ENCODE measurements at places on chromosomes 4 and X.

GRCh38 chr4:12933760-12934221 lies 550.3 kb downstream of the RAB28 start:
- DNase-seq: no peak

DNA sequence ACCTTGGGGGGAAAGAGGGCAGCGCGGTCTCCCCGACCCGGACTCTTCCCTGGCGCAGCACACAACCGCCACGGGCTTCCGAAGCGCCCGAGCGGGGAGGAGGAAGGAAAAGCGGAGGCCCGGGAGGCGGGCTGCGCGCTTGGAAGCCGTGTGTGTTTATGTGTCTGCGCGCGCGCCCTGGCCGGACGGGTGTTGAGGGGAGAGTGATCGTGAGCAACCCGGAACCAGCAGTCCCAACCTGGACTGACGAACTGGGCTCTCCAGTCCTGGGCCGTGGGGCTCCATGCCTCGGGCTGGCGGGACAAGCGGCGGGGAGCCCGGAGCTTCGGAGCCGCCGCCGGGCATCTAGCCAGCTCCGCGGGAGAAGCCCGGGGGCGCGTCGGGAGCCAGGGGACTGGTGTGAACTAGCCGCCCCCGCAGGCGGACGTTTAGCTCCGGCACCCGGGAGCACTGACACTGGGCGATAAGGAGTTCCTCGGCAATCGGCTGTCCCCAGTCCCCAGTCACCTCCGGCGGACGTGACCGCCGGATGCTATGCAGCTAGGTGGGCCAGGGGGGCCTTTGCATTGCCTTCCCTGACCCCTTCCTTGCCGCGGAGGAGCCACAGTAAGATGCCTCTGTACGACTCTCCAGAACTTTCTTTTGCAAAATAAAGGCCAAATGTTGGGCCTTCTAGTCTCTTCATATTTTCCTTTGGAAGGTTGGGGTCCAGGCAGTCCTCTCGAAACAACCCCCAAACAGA lies 74.8 kb upstream of the BCOR start:
- DNase-seq: no peak

- no peak for DNase-seq
Observed at GRCh38 chr4:165461159-165461821, 82.5 kb downstream of the CPE start.

DNA sequence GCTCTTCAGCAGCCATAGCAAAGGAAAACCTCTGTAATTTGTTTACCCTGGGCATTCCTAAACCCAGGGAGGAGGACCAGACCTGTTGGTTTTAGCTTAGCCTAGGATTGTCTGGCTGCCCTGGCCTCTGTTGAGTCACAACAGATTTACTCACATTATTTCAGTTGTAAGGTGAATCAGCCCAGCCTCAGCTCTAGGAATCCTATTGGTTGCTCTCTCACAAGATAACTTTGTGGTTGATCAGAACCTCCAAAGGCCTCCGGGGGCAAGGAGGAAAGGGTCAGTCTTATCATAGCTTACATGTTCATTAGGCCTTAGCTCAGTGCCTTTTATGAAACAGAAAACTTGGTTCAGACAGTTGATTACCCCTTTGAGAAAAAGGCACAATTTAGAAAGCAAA lies 41.0 kb downstream of the PDK3 start:
- no peak for DNase-seq

GRCh38 chr4:159343116-159343515 lies 240.2 kb downstream of the RAPGEF2 start:
- DNase-seq: no peak

DNA sequence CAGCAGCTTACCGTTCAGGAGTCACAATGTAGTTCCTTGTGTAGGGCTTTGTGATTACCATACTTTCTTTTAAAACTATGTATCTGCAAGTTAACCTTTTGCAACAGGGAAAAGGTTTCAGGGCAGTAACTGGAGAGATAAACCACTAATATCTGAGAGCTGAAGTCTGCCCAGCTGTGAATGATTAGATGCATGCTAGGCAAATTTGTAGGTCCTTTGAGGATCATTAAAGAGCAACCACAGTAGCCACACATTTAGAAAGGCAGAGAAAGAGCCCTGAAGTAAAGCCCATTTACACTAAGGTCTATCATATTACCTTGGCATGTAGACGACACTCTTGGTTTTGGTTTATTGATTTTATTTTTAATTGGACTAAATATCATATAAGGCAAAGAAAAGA lies 60.0 kb downstream of the ATP8A1 start:
- DNase-seq: peak; percentile 26

- DNase-seq: no peak
Observed at GRCh38 chr4:16035843-16036242, 48.0 kb downstream of the PROM1 start.

DNA sequence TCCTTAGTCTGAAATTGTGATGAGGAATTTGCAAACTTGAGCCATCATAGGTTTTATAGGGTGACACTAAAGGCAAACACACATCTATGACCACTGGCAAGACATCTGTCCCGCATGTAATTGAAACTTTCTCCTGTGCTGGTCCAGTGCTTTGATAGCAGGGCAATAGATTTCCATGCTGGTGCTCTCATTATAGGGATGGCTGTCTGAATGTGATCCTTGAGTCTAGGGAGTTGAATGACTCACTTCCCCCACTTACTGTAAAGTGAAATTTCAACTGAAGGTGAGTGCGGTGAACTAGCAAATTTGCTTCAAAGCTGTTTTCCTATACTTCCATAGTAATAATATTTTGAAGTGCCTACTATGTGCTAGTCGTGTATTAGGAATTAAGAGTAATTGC lies 1630.0 kb downstream of the STIM2 start:
- DNase-seq: no peak

DNA sequence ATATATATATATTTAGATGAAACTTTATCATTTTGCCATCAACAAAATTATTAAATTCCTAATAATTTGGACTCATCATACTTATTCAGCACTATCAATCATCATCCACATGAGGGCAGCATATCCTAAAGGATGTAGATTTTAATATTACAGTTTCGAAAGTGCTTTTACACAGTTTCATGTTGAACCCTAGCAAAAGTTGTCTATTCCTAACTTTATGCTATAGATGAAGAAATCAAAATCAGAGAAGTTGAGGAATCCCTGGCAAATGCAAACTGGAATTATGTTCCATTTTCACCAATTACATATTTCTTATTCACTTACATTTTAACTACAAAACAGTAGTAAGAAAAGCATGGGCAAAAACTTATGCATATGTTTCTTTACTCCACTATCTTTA lies 36.6 kb upstream of the UGT2A1 start:
- DNase-seq: no peak

GRCh38 chr4:108171339-108172230 lies 2.9 kb upstream of the LEF1 start:
- DNase-seq: no peak

GRCh38 chr4:73735231-73735630 lies 5.1 kb upstream of the CXCL8 start:
- no peak for DNase-seq

GRCh38 chr4:139651282-139652194 lies 14.1 kb upstream of the MGST2 start:
- peak; percentile 23 for DNase-seq

DNA sequence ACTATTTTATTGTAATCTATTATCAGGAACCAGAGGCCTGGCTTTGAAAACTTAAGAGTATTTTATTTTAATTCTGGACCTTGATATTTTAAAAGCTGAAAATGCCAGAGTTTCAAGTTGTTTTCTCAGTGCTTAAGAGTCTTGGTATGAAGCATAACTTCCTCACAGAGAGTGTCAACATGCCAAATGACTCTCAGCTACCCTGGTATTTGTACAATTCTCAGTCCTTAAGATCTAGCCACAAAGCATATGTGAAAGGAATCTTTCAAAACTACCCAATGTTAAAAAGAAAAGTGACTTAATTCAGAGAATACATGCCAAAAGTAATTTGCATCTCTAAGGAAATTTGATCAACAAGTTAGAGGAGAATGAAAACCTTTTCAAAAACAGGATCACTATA lies 171.9 kb downstream of the DKK2 start:
- no peak for DNase-seq

DNA sequence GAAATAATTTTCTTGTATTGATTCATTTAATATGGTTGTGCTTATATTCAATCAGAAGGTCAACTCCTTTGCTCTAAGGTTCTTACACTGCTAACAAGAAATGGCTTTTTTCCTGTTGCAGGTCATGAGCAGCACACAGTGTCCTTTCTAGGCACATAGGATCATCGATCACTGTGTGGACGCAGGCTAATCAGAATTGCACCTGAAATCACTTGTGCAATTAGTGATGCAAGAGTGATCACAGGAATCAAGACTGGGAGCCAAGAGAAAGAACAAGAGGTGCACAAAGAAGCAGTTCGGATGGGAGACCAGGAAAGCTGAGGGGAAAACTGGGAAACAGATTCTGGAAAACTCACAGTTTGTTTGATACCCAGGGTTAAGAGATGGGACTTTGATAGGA lies 21.1 kb downstream of the TDO2 start:
- no peak for DNase-seq

GRCh38 chr4:41189076-41189475 lies 25.3 kb downstream of the APBB2 start:
- DNase-seq: no peak

DNA sequence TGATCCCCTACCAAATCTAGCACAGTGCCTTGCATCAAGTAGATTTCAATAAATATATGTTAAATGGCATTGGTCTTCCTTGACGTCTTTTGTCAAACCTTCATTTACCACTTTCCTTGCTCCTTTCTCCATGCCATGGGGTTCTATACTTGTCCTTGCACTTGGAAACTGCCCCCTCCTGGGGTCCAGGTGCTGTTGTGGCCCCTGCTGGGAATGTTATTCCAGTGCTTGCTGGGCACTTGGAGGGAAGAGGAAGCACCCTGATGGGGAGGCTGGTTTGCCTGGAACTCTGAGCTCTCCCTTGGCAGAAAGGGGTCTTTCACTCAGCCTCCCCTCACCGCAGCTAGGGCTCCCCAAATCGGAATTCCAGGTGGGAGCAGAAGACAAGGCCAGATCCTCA lies 18.9 kb downstream of the ZNF275 start:
- DNase-seq: no peak

- DNase-seq: no peak
Observed at GRCh38 chrX:3124031-3124430, 82.8 kb downstream of the ARSF start.

DNA sequence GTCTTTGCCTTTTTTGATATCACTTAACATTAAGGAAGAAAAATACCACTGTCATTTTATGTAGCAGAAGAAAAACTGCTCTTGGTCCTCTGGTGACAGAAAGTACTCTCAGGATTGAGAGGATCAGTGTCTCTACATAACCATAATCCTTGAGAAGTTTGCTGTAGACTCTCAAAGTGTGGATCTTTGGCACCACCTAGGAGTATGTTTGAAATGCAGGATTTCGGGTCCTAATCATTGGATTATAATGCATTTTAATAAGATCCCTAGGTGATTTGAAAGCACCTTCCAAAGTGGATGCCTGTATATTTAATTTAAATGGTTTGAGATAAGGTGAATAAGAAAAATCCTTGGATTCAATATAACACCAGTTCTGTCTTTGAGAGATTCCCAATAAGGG lies 23.2 kb downstream of the MOB1B start:
- no peak for DNase-seq

DNA sequence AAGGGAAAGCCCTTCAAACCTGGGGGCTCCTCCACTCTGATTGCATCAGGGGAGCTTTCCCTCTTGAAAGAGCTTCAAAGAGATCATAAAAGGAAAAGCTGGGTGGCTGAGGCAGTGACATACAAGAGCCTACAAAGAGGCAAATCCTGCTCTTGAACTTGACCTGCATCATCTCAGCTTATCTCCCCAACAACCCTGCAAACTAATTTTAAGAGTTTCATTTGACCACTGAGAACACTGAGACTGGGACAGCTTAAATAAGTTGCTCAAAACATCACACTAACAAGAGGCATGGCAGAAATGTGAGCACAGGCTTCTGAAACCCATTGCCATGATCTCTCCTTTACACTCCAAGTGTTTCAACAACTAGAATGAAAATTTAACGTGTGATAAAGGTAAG lies 101.6 kb upstream of the PPARGC1A start:
- no peak for DNase-seq

GRCh38 chr4:127782025-127782274 lies 172 bp upstream of the HSPA4L start:
- peak; percentile 66 for DNase-seq

- DNase-seq: no peak
Observed at GRCh38 chrX:96838537-96838936, 45.2 kb upstream of the RPA4 start.

DNA sequence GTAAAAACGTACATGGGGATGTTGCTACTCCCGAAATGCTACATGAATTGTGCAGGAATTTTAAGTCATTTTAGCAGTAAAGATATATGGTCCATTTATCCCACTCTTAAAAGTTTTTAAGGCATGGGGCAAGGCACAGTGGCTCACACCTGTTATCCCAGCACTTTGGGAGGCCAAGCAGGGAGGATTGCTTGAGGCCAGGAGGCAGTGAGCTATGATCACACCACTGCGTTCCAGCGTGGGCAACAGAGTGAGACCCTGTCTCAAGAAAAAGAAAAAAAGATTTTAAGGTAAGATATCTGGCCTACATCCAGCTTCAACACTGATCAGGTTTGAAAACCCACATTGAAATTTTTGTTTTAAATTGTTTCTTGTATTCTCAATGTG lies 1.2 kb upstream of the SEC24D start:
- no peak for DNase-seq

- no peak for DNase-seq
Observed at GRCh38 chrX:73916931-73917667, 354.1 kb downstream of the CHIC1 start.

- DNase-seq: peak; percentile 17
Observed at GRCh38 chrX:130100180-130100579, 10.1 kb downstream of the ELF4 start.

- no peak for DNase-seq
Observed at GRCh38 chr4:166421556-166422156, 548.6 kb downstream of the TLL1 start.

DNA sequence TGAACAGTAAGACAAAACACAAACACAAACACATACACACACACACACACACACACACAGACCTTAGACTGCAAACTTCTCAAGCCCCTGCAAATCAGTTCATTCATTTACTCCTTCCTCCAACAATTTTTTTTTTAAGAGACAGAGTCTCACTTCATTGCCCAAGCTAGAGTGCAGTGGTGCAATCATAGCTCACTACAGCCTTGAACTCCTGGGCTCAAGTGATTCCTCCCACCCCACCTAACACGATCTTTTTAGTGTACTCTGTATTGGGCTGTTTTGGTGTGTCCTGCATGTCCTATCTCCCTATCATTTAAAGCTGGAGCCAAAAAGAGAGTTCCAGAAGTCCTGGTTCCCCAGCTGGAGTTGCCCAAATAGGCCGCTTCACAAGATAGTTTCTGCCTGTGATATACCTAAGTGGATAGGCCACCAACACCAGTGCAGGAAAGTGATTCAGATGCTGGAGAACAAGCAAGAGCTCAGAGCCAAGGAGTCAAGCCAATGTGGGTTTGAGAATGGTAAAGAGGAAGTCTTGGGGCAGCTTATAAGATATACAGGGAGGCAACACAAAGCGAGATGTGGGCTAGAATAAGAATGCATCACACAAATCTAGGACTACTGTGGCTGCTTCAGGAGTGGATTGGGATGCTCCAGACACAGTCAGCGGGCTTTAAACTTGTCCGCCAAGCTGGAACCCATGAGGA lies 85.4 kb upstream of the RAPGEF2 start:
- DNase-seq: no peak

GRCh38 chr4:29541757-29542156 lies 1178.4 kb upstream of the PCDH7 start:
- DNase-seq: no peak

- no peak for DNase-seq
Observed at GRCh38 chr4:181008164-181008563, 1235.0 kb upstream of the TENM3 start.

All from NCI-H187 (cell line).